GM12878 (cell line): ENCODE measurements at places on chromosomes 5 and 9.

GRCh38 chr5:137808503-137809135, 54.5 kb upstream of the HNRNPA0 start:
- DNase-seq: no peak

DNA sequence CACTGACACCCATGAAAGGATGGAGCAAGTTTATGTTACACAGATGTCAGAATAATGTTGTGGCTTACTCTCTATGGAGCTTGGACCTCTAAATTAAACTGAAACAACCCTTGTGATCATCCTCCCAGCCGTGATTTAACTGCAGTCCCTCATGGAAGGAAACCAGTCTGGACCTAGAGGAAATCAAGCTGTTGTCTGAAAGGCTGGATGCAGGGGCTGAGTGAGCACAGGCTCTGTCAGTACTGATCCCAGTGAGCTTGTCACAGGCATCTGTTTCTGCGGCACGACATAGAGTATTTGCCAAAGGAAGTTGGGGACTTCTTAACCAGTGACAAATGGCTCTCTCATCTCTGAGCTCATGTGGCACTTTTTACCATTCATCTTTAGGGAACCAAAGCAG, 282.9 kb upstream of the MAP3K1 start:
- DNase-seq: no peak

DNA sequence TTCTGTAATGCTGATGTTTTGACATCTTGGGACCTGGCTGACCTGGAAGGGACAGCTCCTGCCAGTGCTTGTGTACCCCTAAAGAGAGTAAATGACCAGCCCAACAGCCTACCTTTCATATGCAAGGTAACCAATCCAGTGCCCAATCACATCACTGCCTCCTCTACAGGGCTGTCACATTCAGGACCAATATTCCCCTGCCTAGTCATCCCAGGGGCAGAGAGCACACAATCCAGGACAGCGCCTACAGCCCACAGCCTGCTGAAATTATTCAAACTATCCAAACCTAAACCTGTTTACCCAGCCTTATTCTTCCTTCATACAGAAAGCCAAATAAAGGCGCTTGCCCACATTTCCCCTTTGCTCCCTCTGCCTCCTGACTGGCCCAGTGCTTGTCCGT, 284.1 kb downstream of the CTNND2 start:
- DNase-seq: no peak

- no peak for DNase-seq
Measured at GRCh38 chr9:127959398-127959797, 21.4 kb downstream of the EEIG1 start.

GRCh38 chr5:130496215-130496614, 592.0 kb downstream of the CHSY3 start:
- no peak for DNase-seq

DNA sequence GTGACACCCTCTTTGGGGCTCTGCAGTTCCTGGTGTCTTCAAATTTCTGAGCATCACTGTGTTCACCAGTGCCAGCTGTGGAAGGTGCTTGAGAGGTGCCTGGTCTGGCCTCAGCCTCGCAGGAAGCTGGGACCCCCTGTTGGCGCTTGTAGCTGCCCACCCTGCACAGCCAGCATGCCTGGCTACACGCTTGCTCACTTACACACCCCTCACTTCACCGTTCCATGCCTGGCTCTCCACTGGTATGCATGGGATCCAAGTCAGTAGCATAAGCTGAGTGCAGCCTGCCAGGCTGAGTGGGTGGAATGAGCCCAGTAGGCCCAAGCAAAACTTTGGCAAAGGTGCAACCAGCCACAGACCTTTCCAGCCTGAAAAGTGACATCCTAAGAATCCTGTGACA, 801.4 kb upstream of the PTPRD start:
- DNase-seq: no peak

- no peak for DNase-seq
Measured at GRCh38 chr5:115229606-115230005, 33.1 kb downstream of the PGGT1B start.

GRCh38 chr9:113746486-113746885, 129.6 kb upstream of the ZNF618 start:
- DNase-seq: no peak

GRCh38 chr9:134386951-134387831, 60.9 kb downstream of the RXRA start:
- no peak for DNase-seq

- peak; percentile 45 for DNase-seq
Measured at GRCh38 chr9:107024193-107024592, 161.2 kb downstream of the ZNF462 start.

DNA sequence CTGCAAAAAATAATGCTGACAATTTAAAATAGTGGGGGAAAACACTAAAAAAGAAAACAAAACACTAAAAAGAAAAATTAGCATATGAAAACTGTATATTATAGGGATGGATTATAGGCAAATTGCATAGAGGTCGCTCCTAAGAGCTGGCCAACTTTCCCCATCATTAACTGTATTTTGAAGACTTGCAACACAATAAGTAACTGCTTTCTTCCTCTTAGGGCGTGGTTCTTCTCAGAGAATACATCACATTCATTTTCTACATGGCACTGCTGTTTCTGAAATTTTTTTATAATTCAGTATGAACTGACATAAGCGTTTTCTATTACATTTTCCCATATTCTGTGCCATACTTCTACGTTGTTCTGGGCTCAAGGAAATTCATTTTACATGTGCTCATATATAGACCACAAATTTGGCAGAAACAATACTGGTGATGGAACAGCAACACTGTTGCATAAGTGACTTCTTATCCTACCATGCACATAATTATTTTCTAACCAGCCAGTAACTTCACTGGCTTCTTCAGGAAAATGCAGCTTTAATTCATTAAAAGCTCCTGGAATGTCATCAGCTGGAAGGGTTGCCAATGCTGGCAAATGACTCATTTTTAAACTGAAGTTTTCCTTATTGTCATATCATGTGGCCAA, 171.2 kb upstream of the DMAC1 start:
- no peak for DNase-seq

- no peak for DNase-seq
Measured at GRCh38 chr5:29993286-29993685, 1200.2 kb upstream of the CDH6 start.

DNA sequence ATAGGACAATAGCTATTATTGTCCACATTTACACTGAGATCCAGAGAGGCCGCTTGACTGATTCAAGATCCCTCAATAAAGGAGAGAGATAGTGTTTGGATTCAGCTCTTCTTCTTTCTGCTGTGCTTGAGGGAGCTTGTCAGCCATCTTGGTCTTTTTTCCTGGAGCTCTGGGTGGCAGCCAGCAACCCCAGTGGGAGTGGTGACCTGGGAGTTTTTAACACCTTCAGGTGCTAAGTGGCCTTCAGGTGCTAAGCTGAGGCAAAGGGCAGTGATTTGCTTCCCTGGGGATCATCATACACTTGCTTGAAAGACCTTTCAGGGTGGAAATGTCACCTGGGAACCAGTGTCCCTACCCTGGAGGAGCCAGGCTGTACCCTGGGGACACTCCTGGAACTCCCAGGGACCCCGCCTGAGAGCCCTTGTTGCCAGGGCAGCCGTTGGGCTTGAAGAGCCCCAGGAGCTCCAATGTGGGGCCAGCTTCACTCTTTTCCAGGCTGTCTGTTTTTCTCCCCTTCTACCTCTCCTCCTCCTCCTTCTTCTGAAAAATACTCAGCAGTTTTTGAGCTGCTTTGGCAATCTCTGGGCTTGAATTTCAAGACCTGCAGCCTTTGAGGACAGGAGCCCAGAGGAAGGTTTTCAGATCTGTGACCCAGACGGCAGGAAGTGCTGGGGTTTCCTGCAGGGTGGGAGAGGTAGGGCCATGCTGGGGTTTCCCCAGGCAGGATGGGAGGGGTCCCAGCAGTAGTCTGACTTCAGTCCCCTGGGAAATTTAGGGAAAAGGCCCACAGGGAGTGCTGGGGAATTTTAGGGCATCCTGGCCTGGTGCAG, 59.7 kb downstream of the FGF18 start:
- DNase-seq: no peak
